ENCODE measurements at places on chromosomes 4 and X.

DNA sequence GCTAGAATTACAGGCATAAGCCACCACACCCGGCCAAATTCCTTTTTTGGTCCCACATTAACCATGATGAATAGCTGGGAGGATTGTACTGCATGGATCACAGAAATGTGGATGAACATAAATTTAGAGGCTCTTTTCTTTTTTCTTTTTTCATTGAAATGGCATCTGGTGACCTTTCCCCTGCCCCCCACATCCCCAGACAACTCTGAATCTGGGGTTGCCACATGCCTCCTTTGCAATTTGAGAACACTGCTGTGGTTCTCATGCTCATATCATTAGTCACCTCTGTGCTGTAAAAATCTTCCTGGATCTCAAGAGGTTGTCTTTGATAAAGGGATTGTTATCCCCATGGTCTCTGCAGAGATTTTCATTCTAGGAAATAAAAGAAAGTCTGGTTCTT is 22.8 kb upstream of the FMR1NB start:
- DNase-seq = no peak

DNA sequence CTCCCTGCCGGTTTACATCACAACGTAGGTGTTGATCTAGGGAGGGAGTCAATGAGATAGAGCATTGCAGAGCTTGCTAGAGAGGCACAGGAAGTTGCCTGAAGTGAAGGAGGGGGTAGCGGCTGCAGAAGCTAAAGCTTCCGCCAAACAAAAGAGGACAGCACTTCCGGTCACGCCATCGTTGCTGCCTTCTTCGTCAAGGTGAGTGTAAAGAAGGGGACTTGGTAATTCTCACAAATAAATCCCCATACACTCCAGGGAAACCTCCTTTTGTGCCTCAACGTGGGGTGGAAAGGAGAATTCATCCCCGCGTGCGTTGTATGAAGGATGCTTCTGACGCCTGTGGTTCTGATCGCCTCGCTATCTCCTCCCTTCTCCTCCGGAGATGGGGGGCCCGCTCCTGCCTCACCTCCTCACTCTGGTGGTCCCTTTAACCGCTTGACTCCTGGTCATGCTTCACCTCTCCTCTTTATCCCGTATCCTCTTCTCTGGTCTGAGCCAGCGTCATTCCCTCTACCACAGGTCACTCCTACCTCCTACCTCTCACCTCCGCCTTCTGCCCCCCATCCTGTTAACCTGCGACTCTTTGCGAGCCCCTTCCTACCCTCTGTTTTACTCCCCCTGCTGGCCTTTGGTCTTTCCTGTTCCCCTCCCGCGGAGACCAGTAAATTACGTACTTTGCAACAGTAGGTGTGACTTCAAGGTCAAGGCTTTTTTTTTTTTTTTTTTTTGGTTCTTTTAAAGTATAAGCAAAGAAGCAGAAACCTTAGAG is 59.9 kb downstream of the GSPT2 start:
- DNase-seq = peak; percentile 4

DNA sequence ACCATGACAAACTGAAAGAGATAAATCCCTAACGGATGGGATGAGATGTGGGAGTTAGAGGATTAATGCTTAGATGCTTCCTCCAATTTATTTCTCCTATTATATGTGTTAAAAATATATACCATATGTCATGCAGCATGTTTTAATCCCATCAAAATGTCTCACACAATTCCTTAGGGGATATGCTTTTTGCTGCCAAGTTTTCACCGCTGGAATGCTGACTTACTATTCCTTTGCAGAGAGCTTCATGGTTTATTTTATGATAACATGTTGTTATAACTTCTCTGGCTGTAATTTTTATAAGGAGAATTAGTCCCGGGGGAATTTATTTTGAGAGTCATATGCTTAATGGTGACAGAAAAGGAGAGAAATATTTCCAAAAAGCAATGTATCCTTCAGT is 670.3 kb downstream of the IL1RAPL1 start:
- DNase-seq = no peak

GRCh38 chrX:16786791-16787735 is 797 bp downstream of the TXLNG start:
- DNase-seq = no peak

GRCh38 chrX:29824176-29824906 is 391.0 kb upstream of the MAGEB2 start:
- no peak for DNase-seq

DNA sequence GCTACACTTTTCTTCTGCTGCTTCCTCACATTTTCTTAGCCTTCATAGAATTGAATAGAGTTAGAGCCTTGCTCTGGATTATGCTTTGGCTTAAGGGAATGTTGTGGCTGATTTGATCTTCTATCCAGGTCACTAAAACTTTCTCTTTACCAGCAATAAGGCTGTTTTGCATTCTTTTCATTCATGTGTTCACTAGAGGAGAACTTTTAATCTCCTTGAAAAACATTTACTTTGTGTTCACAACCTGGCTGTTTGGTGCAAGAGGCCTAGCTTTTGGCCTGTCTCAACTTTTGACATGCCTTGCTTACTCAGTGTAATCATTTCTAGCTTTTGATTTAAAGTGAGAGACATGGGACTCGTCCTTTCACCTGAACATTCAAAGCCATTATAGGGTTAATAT is 87.7 kb upstream of the RAB40AL start:
- DNase-seq = no peak

GRCh38 chr4:7375427-7375826 is 59.3 kb downstream of the PSAPL1 start:
- DNase-seq = no peak

DNA sequence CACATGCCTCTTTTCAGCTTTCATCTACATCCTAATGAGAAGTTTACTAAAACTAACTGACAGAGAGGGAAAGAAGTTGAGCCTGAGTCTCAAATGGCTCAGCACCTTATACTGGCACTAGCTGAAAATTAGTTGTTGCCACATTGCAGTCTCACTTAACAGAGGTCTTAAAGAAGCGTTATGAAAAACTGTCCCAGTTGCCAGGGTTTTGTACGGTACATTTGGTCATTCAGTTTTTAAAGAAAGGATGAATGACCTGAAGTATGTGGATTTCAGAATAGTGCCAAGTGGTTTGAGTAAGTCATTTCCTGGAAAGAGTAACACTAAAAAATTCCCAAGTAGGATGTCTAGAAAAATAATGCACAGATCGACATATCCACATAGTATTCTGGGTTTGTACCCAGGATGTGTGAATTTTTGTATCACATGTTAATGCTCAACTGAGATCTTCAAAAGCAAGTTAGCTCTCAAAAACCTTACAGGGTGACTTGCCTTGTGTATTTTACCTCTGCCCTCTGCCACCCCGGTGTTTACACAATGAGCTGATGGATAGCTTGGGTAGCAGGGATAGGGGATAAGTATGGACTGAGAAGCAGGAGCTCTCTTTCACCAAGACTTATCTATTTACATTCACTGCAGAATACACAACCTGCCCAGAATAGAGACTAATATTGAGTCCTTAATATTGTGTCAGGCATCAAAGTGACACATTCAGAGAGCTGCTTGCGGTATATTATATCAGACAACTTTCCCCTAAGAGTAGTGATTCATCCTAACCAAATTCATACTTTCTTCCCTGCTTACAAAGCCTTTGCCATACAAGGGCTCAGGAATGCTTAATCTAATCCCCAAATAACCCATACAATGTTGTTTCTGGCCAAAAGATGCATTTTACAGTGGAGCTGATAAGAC is 1075.7 kb upstream of the PABPC4L start:
- DNase-seq = no peak

DNA sequence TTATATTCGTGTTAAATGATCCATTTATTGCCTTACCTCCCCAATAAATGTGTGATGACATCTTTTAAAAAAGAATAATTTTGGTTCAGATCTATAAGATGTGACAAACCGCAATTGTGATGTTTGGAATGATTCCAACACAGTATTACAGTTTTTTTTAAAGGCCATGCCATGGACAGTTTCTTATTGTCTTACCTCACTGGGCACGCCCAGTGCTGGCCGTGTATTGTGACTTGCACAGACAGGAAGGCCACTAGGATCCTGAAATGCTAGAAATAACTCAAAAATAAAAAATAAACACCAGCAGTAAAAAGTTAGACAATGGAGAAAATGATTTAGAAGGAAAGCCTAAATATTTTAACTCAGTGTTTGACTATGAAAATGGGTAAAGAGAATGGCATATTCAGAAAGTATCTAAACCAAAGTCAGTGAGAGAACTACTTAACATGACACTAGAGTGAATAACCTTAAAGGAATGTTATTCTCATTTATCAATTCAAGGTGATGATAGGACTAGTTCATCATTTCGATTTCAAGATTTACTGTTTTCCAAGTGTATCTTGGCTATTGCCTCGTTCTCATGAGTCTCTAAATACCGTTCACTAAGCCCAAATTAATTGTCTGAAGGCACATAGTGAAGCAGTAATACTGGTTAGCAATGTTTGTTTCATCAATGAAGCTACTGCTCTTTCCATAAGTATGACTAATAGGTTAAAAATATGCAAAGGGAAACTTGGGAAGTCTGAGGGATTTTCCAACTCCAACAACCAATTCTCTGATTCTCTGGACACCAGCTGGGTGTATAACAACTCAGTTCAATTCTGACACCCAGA is 46.1 kb upstream of the VEGFC start:
- DNase-seq = no peak

- no peak for DNase-seq
Measured at GRCh38 chrX:69362856-69363255, 141.3 kb upstream of the NALF2 start.

DNA sequence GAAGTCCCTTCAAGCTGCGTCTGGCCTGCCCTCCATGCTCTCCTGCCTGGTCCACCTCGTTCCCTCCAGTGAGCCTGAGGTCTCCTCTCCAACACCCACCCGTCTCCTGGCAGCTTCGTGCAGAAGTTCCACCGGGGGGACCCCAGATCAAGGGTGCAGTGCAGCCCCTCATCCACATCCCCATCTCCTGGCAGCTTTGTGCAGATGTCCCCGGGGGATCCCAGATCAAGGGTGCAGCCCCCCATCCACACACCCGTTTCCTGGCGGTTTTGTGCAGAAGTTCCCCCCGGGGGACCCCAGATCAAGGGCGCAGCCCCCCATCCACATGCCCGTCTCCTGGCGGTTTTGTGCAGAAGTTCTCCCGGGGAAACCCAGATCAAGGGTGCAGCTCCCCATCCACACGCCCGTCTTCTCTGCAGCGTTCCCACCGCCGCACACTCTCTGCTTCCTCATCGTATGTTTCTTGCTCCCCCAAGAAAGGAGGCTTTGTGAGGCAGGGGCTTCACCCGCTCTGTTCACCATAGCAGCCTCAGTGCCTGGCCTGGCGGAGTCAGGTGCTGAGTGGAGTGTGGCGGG is 35.7 kb downstream of the PIGG start:
- DNase-seq = no peak

- DNase-seq = no peak
Measured at GRCh38 chr4:108365551-108365950, 196.8 kb upstream of the LEF1 start.

GRCh38 chrX:70038515-70038914 is 11.2 kb downstream of the AWAT2 start:
- no peak for DNase-seq

DNA sequence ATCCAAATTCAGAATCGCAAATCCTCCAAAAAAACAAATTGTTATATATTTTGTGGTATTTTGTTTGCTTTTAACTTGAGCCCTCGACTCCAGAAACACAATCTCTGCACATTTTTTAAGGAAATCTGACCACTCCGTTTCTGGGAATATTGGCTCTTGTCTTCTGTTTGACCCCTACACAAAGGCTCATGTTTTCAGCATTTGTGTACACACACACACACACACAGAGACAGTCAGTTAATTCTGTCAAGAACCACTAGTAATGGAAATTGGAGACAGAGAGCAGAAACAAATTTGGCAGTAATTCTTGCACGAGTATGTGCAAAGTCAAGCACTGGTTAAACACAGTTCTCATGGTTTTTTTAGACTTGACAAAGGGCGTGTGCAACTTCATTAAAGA is 115.4 kb downstream of the AFAP1 start:
- no peak for DNase-seq

GRCh38 chr4:127965803-127966175 is 583 bp downstream of the ABHD18 start:
- peak; percentile 28 for DNase-seq

DNA sequence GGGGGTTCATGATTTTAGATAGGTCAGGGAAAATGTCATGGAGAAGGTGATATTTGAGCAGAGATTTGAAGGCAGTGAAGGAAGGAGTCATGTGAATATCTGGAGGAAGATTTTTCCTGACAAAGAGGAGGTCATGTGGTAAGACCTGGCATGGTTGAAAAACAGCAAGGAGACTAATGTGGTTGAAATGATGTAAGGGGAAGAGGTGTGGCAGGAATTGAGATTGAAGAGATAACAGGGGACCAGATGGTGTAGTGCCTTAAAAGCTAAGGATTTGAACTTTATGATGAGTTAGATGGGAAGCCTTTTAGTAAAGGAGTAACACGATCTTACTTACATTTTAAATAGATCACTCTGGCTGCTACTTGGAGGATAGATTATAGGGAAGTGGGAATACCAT is 210.9 kb downstream of the RTL9 start:
- no peak for DNase-seq

DNA sequence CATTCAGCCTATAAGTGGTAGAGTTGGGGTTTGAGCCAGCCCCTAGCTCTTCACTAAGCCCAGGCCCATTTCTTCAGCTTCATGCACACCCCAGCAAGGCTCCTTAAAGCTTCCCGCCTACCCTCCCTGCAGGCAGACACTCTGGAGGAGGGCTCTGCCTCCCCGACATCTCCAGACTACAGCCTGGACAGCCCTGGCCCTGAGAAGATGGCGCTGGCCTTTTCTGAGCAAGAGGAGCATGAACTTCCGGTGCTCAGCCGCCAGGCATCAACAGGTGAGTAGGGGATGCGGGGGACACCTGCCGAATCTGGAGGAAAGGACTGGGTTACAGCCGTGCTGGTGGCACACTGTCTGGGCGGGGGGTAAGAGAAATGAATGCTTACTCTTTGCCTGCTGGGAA is 11.1 kb downstream of the SASH3 start:
- no peak for DNase-seq

- no peak for DNase-seq
Measured at GRCh38 chr4:98564852-98565251, 93.6 kb downstream of the TSPAN5 start.

DNA sequence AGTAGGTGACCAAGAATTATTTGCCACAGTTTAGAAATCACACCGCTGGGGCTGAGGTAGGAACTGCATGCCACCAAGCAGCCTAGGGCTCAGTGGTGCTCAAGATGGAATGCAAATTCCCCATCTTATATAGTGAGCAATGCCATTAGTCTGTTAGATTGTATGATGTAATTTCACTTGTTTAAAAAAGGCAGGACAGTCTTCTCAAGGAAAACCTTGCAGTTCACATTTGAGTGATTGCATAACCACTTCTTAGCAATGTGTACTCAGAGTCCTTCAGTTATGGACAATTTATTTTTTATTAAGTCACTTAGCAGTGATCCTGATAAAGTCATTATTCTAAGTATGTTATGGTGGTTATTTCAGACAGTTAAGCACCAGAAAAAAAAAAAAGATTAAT is 142.9 kb upstream of the SFRP2 start:
- no peak for DNase-seq
